ENCODE measurements at places on chromosomes 2 and 18.

GRCh38 chr2:222672068-222672401 is 577 bp downstream of the MOGAT1 start:
- no peak for DNase-seq

DNA sequence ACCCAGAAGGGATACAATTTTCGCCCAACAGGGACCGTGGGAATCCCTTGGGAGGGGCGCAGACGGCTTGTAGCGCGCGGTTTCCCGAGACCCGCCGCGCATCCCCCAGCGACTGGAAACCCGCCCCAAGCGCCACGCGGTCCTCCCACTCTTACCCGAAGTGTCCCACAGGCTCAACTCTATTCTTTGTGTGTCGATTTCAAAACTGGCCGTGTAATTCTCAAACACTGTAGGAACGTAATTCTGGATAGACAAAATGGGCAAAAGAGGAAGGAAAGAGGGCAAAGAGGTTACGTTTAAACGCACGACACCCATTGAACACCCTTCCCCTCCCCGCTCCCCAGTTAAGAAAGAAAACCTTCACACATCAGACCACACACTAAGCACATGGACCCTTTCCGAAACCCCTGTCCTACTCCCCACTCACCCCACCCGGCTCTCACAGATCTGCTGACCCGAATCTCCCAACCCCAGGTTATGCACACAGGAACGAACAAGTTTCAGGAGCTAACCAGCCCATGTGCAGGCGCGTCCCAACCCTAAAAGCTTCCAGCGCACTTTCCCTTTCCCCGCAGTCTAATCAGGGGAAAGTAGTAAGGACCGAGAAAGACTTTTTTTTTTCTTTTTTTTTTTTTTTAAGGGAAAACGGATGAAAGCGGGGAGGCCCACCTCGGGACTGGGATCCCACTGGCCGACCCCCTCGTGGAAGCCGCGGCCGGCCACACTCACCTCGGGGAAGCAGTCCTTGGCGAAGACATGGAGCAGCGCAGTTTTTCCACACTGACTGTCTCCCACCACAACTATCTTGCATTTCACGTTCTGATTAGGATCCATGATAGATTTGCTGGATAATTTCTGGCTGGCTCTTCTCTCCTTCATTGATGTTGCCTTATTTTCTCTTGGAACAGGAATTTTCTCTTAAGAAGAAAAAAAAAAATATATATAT is 655 bp downstream of the RND3 start:
- DNase-seq: no peak

- DNase-seq: no peak
Observed at GRCh38 chr2:238505119-238505891, 78.6 kb downstream of the ASB1 start.

DNA sequence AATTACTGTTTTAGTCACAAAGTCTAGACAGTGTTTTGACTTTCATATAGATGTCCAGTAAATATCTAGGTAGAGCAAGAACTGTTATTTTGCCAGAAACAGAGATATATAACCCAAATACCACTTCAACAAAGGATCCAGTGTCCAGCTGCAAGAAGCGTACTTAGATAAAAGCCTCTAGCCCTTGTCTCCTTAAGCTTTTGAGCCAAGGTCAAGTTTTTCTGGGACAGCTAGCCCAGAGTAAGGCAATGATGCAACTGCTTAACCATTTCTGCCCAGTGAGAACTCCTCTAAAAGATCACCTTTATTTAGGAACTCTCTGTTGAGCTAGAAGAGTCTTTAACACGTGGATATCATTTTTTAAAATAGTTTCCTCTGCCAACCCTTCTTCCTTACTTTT is 1424.9 kb upstream of the NXPH2 start:
- DNase-seq: no peak

GRCh38 chr18:4631239-4631638 is 176.1 kb upstream of the DLGAP1 start:
- DNase-seq: no peak

- no peak for DNase-seq
Observed at GRCh38 chr18:74248595-74248994, 43.2 kb downstream of the CYB5A start.

DNA sequence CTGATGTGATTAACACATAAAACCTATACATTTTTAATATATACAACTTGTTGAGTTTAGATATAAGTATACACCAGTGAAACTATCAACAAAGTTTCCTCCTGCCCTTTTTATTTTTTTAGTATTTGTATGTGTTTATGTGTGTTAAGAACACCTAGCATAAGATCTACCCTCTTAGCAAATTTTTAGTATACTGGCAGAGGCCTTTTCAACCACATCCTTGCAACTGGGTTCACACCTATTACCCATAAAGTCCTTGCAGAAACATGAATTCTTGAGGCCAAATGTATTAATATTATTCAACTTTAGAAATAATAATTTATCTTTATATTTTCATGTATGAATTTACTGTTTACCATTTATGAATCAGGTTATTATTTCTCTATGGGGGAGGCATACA is 119.7 kb upstream of the CRIM1 start:
- DNase-seq: no peak

DNA sequence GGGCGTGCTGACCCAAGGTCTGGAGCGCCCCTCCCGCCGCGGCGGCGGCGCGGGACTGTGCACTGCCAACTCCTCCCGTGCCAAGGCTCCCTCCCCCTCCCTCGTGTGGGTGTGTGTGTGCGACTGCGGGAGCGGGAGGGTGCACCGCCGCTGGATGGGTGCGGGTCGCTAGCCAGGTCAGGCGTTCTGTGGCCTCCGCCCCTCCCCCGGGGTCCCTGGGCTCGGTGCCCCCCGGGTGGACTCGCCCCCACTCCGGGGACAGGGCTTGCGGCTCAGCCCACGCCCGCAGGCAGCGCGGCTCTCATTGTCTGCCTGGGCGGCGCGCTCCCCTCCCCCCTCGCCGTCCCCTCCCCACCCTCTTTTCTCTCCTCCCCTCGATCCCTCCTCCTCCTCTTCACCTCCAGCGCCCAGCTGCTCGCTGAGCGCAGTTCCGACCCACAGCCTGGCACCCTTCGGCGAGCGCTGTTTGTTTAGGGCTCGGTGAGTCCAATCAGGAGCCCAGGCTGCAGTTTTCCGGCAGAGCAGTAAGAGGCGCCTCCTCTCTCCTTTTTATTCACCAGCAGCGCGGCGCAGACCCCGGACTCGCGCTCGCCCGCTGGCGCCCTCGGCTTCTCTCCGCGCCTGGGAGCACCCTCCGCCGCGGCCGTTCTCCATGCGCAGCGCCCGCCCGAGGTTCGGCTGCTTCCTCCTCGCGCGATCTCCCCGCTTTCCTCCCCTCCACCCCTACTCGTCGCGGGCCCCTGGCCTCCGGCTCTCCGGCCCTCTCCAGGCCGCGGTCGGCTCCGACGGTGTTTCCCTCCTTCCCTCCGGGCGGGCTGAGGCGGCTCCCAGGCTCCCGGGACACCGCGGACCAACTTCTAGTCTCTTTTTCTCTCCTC is at the start of gene GATA6:
Gene GATA6 (plus strand): TSS at position 579 of the 878 bp plus-strand sequence. CDS start 1,556 bp downstream, outside the sequence.
- no peak for DNase-seq

GRCh38 chr2:175064797-175065196 is 59.6 kb upstream of the CHN1 start:
- no peak for DNase-seq

- DNase-seq: peak; percentile 46
Observed at GRCh38 chr2:105645031-105645937, 99.4 kb upstream of the NCK2 start.

- no peak for DNase-seq
Observed at GRCh38 chr2:20633001-20633400, 17.9 kb downstream of the HS1BP3 start.

GRCh38 chr2:41728788-41729338 is 319.0 kb upstream of the PKDCC start:
- DNase-seq: no peak

- DNase-seq: no peak
Observed at GRCh38 chr2:35415282-35415681, 940.3 kb upstream of the CRIM1 start.

GRCh38 chr18:57648414-57648813 is 26.8 kb upstream of the NARS1 start:
- no peak for DNase-seq

- DNase-seq: no peak
Observed at GRCh38 chr2:214876815-214877214, 67.3 kb upstream of the BARD1 start.

DNA sequence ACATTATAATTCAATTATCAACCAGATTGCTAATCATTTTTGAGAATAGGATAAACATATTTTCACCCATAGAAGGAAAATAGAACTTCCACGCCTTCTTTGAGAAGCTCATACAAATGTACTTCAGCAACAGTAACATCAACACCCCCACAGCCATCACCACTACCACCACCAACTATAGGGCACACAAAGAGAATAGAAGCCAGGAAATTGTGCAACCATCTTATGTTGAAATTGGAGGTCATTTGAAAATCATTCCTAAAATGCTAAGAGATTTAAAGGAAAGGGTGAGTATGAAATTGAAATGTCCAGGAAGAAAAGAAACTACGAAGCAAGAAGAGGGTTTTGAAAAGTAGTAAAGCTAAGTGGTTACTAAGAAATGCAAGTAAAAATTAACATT is 563.4 kb downstream of the ZNF804A start:
- no peak for DNase-seq

GRCh38 chr2:237471438-237472186 is 15.4 kb upstream of the MLPH start:
- peak; percentile 46 for DNase-seq

DNA sequence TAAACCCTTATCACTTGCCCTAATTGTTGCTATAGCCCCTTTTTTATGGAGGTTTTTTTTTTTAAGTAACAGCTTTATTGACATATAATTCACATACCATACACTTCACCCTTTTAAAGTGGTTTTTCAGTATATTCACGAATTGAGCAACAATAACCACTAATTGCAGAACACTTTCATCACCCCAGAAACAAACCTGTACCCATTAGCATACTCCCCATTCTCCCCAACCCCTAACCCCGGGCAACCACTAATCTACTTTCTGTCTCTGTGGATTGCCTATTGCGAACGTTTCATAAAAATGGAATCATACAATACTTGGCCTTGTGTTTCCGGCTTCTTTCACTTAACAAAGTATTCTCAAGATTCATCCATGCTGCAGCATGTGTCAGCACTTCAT is 213.6 kb downstream of the ATAD2B start:
- no peak for DNase-seq

- DNase-seq: no peak
Observed at GRCh38 chr2:169351725-169352124, 10.6 kb downstream of the LRP2 start.

GRCh38 chr2:84958135-84959059 is 12.6 kb upstream of the KCMF1 start:
- peak; percentile 99 for DNase-seq

DNA sequence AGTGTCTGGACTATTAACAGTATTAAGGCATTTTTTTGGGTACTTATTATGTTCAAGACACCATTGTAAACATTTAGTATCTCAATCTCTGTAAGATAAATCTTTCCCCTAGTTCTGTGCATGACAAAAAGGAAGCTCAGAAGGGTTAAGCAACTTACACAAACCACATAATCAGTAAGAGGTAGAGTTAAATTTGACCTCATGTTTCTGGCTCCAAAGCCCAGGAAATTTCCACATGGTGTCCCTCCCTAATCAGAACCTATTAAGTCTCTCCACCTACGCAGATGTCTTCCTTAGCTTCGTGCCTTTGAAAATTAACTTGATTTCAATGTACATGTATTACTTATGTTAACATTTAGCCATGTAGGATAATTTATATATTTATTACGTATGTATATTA is 2.0 kb downstream of the MFSD6 start:
- no peak for DNase-seq

GRCh38 chr2:71856773-71857525 is 290.7 kb downstream of the CYP26B1 start:
- no peak for DNase-seq

DNA sequence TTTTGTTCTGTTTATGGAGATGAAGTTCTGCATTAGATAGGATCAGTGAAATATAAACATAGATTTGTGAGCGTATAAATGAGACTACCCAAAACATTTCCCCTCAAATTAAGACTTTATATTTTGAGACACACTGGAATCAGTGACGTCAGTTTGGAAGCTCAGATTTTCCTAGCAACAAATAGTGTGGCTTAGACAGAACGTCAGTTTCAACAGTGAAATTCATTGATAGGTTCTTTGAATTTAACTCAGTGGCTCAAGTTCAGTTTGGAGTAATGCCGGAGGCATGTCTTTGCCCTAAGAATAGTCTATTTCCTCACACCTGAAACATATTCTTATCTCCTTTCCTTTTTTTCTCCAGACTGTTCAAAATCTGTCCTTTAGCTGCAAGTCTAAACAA is 113.6 kb upstream of the ARHGAP15 start:
- DNase-seq: no peak

DNA sequence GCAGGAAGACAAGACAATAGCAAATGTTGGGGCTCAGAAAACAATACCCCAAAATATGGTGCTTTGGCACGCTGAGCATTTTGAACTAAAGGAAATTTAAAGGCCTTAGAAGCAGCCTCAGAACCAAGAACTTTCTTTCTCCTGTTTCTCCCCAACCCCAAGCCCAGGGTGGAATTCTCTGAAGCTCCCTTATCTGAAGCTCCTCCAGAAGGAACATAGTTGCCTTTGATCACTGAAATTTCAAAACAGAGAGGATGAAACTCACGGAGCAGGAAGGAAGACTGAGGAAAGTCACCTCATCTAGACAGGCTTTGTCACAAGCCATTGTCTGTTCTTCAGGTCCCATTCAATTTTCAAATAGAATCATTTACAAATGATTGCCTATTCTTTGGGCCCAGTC is 15.5 kb upstream of the BMPR2 start:
- DNase-seq: no peak

DNA sequence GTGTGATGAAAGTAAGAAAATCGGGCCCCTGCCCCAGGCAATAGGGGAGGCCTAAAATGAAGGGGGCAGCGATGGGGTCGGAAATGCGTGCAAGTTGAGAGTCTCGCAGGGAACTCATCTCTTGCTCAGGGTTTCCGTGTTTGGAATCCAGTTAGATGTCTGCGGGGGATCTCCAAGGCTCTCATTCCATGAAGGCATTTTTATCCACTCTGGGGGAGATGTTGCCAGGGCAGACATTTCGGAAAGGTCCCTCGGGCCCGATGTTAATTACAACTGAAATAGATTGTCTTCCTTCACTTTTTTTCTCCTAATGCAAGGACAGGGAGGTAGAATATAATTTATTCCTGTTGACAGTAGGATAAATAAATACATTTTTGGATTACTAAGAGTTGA is 12.8 kb upstream of the SKOR2 start:
- no peak for DNase-seq

DNA sequence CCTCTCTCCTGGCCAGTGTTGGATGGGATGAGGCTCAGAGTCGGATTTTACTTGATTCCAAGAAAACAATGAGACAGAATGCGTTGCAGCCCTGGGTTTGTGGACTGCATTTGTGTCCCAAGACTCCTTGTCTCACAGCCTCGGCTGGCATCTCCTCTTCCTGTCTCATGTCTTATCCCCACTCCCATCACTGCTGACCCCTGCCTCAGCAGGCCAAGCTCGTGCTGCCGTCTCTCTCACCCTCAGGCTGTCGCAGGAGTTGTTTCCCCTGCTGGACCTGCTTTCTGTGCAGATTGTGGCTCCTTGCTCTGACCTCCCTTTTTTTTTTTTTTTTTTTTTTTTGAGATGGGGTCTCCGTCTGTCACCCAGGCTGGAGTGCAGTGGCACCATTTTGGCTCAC is 70.2 kb upstream of the RALBP1 start:
- DNase-seq: no peak

GRCh38 chr2:231212329-231212845 is 14.0 kb downstream of the ARMC9 start:
- DNase-seq: no peak

- no peak for DNase-seq
Observed at GRCh38 chr18:73952296-73952946, 195.2 kb downstream of the FBXO15 start.
